ENCODE measurements at places on chromosomes 5 and 9.

- no peak for DNase-seq
Measured at GRCh38 chr9:34796924-34797323, 87.0 kb upstream of the CCL21 start.

DNA sequence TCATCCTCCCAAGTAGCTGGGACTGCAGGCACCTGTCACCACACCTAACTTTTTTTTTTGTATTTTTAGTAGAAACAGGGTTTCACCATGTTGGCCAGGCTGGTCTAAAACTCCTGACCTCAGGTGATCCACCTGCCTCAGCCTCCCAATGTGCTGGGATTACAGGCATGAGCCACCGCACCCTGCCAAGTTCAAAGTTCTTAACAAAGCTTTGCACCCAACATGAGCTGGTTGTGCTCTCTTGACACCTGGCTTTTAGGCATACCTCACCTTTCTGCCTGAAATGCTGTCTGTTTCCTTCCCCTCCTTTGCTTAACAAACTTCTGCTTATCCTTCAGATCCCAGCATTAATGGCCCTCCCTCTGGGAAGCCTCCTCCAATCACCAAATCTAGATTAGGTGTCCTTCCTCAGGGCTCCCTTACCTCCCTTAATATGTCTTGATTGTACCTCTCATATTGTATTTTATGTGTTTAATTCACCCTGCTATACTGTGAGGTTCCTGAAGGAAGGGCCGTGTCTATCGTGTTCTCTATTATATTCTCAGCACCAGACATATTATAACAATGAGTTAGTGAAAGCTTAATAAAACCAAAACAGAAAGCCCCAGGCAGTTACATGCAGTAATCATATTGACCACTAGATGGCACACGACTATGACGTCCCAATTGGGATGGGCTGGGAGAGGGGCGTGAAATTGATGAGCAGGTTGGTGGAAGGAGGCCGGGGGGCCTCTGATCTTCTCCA is 62.9 kb upstream of the PPARGC1B start:
- no peak for DNase-seq

- no peak for DNase-seq
Measured at GRCh38 chr9:104575456-104575855, 6.5 kb downstream of the OR13C8 start.

DNA sequence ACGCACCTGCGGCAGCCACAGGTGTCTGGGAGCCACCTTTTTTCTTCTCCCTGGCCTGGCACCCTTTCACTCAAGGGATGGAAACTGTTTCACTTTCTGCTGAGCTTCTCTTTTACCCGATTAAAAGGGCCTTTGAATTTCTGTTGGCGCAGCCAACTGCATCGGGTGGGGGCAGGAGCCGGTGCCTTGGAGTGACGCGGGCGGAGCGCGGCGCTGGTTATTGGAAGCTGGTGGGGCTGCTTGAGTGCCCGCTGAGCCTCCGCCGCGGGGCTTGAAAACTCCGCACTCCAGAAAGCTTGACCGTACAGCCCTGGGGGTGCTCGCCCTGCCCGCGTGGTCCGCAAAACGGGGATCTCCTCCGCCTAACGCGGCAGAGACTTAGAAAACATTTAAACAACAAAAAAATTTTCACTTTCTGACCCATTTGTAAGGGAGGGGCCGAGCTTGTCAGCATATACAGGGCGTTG is 52.0 kb upstream of the TJP2 start:
- peak; percentile 12 for DNase-seq

DNA sequence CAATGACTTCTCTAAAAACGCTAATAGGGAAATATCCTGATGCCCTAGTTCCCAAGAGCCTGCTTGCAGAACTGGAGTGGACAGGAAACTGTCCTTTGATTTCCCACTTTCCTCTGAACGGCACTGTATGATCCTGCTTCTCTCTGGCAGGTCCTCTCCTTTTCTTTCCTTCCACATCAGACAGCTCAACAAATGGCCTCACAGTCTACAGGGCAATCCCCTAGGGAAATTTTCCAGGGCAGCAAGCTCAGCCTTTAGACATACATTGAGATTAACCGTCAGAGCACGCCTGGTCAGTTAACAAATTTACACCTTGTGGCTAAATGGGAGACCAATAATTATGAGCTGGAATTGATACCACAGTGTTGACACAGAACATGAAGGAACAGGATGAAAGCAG is 164.9 kb downstream of the SLC24A2 start:
- DNase-seq: no peak

GRCh38 chr9:111926421-111926875 is 29.8 kb downstream of the UGCG start:
- DNase-seq: no peak

DNA sequence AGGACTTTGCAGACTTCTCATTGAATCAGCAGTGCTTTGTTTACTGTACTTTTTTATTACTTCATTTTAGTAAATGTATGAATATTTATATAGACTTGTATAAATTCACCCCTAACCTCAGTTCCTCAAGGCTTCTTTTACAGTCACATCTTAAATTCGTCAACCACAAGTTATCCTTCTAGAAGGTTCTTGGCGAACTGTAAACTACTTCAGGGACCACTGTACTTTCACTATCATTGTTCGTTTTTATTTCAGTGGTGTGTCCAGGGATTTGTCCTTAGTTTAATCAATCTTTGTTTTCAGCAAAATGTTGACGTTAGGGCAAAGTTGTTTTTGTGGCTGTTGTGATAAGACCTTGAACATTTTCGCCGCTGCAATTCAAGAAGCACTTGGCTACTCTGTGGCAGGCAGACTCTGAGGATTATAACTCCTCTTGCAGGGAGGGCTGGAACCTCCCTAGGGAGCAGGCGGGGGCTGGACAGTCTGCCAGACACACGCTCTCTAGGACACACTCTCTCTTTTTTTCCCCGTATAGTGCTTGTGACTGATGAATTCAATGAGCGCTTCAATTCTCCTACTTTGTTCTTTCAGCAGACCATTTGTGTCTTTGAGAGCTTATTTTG is 252.8 kb downstream of the FBXL7 start:
- DNase-seq: no peak

All from astrocyte of the cerebellum (primary cell).